ENCODE measurements at places on chromosomes 6 and 20.

- no peak for DNase-seq
These were observed 249 bp downstream of the SAMD10 start for GRCh38 chr20:63979229-63979556.

- no peak for DNase-seq
These were observed 30.8 kb downstream of the SIM1 start for GRCh38 chr6:100433726-100434435.

GRCh38 chr6:166947251-166947650, 9.1 kb downstream of the RNASET2 start:
- no peak for DNase-seq

DNA sequence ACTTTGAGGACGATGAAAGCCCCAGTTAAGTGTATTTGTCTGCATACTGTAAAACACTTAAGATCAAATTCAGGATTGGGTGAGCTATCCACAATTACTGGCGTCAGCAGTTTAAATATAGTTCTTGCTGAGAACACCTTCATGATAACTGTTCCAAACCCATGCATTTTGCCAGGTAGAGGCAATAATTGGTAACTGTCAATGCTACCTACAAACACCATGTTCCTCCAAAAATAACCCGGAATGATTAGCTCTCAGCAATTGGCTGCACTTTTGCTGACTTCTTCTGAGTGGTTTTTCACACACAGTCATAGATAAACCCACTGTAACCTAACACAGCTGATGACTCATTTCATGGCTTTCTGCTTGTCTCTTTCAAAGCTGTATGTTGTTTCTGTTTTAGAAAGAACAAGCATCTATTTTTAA, 1358.6 kb upstream of the GJE1 start:
- DNase-seq = peak; percentile 82

GRCh38 chr6:130781557-130781956, 45.6 kb upstream of the SMLR1 start:
- no peak for DNase-seq

- no peak for DNase-seq
These were observed 112.2 kb downstream of the TASP1 start for GRCh38 chr20:13526551-13526950.

- peak; percentile 15 for DNase-seq
These were observed 19.2 kb downstream of the AGPAT4 start for GRCh38 chr6:161254464-161255253.

GRCh38 chr20:16381444-16381843, 191.8 kb downstream of the KIF16B start:
- no peak for DNase-seq

GRCh38 chr6:166244353-166245045, 63.7 kb downstream of the PRR18 start:
- no peak for DNase-seq

GRCh38 chr6:106273087-106273486, 52.5 kb downstream of the ATG5 start:
- no peak for DNase-seq

DNA sequence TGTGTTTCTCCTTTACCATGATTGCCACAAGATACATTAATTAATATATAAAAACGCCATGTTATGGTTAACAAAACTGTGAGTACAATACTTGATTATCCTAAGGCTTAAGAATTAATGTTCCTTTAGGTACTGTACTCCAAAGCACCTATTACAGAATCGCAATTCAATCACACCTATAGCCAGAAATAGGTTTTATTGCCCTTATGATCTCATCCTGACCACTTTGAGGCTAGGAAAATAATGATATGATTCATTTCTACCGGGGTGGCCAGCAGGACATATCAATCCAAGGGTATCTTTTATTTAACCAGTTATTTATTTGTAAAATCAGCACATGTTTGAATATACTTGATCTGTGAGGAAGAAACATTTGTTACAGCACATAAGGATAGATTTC, 396.6 kb upstream of the GJE1 start:
- DNase-seq = no peak

- DNase-seq = peak; percentile 19
These were observed at the start of gene PAK5 for GRCh38 chr20:9838378-9839295. TSS of gene PAK5 (minus strand) at chr20:9839076. CDS start at chr20:9644328, 194,748 bp downstream.

- no peak for DNase-seq
These were observed 72.2 kb upstream of the NAA20 start for GRCh38 chr20:19944772-19945459.

GRCh38 chr6:101517632-101518031, 124.1 kb downstream of the GRIK2 start:
- no peak for DNase-seq

DNA sequence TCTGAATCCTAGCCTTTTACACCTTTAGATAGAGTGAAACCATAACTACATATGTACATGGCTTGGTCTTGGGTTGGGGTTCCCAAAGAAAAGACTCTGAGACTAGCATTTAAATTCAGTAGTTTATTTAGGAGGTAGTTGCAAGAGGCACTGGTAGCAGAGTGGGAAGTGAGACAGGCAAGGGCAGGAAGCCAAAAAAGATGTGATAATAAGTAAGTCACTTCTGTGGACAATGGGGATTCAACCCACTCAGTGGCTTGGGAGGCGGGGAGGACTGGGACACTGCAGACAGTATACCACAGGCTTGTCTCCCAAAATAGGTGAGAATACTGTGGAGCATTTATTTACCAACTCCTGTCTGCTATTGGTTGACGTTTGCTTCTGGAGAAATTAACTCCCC, 131.9 kb downstream of the SLC24A3 start:
- DNase-seq = peak; percentile 56

DNA sequence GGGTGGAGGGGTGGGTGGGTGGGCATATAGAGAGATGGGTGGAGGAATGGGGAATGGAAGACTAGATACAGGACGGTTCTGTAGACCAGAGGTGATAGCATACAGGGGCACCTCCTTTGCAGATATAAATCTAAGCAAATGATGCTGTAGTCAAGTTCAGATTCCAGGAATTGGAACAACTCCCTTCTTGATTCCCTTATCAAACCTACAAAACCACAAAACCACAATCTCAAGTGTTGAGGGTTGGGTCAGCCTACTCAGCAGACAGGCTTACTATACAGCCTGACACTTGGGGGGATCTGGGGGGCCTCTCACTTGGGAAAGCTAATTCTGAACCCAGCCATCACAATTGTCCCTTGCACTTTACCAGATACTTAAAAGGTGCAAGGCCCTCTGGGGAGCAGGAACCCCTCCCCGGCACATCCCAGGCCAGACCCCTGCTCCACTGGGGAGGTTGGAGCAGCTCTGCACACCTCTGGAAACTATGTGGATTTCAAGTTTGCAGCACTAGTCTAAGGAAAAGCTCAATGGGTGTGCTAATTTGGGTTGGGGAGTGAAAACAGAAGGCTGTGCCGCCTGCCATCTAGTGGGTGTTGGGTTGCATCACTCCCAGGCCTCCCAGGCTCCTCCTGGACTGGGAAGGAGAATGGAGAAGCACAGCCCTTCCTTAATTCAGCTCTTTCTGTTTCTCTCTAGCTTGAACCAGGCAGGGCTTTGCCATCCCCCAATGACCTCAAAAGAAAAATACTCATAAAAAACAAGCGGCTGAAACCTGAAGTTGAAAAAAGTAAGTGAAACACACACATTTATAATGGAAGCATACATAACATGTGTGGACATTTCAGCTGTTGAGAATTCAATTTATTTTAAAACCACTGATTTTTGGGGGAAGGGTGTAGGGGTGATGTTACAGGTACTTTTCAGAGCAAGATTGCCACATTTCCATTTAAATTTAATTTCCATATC, 121.2 kb upstream of the LAMP5 start:
- peak; percentile 89 for DNase-seq

- no peak for DNase-seq
These were observed 179.4 kb downstream of the FOXC1 start for GRCh38 chr6:1789092-1789491.

DNA sequence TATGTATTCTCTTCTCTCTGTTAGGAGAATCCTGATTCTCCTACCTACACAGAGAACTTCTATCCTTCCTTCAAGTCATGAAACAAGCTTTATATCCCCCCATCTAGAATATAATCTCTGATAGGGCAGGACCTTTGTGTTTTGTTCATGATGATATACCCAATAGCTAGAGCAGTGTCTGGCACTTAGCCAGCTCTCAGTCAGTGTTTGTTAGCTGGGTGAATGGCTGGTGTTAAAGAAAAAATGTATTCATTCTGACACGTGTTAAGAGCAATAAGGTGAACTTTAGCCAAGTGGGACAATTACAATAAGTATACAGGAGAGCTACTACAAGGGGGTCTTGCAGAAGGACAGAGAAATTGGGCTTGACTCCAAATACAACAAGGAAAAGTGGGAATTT, 34.3 kb upstream of the TNFRSF21 start:
- no peak for DNase-seq

DNA sequence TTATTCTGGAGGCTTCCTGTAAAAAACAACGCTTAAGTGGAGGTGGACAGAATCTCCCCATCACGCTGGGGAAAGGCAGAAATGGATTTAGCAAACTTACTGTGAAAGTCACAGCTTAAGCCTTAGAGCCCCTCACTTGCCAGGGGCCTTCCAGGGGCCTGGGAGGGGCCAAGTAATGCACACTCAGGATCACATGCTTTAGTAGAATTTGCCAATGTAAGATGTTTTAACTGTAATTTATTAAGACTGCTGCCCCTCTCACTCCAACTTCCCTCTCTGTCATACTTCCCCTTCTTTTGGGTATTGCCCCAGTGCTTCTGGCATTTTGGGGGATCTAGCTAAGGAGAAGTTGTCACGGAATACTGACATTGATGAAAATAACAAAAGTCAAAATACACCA, 12.6 kb upstream of the ADA start:
- peak; percentile 89 for DNase-seq

- no peak for DNase-seq
These were observed 7.5 kb upstream of the TTPAL start for GRCh38 chr20:44468044-44468782.

GRCh38 chr6:64996301-64996700, 710.7 kb downstream of the EYS start:
- no peak for DNase-seq

GRCh38 chr6:7918403-7918802, 7.8 kb upstream of the TXNDC5 start:
- no peak for DNase-seq

DNA sequence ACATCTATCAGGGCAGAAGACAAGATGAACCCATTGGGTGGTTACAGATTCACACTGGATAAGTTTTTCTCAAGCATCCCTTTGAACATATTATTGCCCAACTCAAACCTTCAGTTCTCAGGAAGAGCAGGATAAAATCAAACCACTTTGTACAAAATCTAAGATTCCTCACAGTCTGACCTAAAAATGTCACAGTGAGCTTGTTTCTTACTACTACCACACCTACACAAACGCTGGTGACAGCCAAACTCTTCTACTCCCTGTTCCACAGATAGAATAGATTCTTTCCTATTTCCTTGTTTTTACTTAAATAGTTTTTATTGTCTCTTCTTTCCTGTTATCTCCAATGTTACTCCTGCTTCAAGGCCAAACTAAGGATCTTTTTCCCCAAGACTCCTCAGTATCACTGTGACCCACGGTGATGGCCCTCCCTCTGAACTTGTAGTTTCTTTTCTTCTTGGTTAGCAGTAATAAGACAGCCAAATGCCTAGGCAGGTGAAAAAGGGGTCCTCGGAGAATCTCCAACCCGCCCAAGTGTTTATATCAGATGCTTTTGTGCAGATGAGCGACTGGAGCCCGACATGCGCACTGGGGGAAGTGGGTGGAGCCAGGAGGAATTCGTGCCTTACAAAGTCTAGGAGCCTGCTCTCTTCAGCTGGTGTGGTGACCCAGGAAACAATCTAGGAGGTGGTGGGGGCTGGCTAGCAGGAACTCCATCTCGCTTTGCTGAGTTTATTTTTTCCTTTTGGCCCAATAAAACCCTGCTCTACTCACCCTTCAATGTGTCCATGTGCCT, 53.4 kb downstream of the SEL1L2 start:
- DNase-seq = no peak

DNA sequence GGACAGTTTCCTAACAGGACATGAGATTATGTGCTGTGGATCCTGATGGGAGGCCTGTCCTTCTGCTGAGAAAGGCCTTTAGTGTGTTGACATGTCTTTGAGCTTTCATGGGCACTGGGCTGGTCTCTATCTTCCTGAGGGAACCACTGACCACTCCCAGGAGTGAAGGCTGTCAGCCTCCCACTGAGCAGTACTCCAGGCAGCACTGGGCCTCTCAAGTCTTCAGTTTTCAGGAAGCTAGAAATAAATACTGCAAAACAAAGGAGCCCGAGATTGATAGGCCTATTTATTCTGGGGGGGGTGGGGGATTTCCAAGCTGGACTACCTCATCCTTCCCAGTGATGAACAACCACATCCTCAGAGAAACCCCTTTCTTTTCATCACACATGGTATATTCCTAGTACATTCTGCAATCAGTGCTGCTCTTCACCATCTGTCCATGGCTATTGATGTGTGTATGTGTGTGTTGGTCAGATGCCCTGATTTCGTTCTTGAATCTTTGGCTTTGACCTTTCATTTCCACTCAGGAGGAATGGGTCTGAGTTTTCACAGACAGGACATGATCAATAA, 180.9 kb upstream of the SPTLC3 start:
- DNase-seq = no peak

DNA sequence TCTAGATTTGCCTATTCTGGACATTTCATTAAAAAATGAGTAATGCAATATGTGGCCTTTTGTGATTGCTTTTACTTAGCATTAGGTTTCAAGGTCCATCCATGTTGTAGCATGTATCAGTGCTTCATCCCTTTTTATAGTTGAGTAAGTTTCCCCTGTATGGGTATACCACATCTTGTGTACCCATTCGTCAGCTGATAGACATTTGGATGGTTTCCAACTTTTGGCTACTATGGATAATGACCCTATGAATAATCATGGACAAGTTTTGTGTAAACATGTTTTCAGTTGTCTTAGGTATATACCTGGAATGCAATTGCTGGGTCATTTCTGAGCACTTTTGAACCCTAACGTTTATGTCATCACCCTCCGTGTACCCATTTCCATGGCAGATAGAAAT, 15.4 kb downstream of the METTL24 start:
- DNase-seq = no peak

- no peak for DNase-seq
These were observed 39.1 kb downstream of the MDFI start for GRCh38 chr6:41677124-41677921.

DNA sequence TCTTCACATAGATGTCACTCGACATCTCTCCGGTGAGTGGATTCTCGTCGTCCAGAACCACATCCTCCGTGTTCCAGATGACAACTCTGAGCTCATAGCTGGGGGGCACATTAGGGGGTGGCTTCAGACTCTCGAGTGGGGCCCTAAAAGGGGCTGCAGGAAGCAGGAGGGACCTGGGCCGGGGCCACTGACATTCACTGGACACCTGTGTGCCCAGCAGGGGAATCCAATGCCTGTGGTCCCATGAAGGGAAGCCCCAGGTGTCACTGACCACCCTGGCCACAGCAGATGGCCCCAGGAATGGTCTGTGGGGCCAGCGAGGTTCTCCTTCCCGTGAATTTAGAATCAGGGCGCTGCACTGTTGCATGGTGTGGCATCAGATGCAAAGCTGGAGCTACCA, 18.7 kb downstream of the ERGIC3 start:
- no peak for DNase-seq

GRCh38 chr6:169555971-169556617, 145.7 kb downstream of the WDR27 start:
- no peak for DNase-seq

DNA sequence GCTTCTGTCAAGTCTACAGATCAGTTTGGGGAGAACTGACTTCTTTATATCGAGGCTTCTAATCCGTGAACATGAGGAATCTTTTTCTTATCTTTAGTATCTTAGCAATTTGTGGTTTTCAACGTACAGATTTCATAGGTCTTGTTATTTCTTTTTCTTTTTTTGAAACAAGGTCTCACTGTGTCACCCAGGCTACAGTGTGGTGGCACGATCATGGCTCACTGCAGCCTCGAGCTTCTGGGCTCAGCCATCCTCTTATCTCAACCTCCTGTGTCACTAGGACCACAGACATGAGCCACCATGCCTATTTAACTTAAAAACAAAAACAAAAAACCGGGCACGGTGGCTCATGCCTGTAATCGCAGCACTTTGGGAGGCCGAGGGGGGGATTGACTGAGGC, 29.3 kb downstream of the DNAJC5 start:
- no peak for DNase-seq

Data from MV-4-11 (cell line).